ENCODE measurements at places on chromosomes 11 and 22.

- peak; percentile 27 for DNase-seq
Measured at GRCh38 chr11:1198561-1199240, 24.2 kb upstream of the MUC5B start.

GRCh38 chr22:46754110-46754799 lies 8.2 kb upstream of the TBC1D22A start:
- peak; percentile 94 for DNase-seq

GRCh38 chr22:22070371-22070824 lies 87.8 kb upstream of the TOP3B start:
- no peak for DNase-seq

DNA sequence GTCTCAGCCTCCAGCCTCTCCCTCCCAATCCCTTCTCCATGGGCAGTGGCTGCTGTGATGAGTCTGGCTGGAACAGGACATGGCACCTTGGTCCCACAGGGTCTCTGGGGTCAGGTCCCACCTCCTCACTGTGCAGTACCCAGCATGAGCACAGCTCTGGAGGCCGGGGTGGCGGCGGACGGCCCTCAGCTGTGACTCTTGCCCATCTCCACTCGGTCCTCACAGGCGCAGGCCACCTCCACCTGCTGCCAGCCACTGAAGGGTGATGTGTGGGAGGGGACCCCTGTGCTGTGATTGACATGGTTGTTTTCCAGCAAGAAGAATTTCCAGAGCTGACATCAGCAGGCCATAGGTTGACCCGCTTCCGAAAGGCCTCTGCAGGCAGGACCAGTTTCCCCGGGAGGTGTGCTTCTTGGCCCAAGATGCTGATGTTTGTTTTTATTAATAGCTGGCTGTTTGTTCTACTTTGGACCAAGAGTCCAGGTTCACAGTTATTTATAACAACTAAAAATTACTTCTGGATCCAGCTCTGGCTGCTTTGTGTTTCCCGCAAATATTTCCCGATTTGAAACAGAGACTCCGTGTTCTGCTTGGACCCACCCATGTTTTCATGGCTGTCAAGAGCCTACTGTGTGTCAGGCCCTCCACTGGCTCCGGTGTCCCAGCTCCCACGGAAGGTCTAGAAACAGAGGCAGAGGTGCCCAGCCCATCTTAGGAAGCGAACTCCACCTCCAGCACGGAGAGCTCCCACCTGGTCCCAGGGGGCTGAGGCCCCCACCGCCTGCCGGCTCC lies 45.7 kb downstream of the SCUBE1 start:
- no peak for DNase-seq
